ENCODE measurements at places on chromosomes 13 and 19.

DNA sequence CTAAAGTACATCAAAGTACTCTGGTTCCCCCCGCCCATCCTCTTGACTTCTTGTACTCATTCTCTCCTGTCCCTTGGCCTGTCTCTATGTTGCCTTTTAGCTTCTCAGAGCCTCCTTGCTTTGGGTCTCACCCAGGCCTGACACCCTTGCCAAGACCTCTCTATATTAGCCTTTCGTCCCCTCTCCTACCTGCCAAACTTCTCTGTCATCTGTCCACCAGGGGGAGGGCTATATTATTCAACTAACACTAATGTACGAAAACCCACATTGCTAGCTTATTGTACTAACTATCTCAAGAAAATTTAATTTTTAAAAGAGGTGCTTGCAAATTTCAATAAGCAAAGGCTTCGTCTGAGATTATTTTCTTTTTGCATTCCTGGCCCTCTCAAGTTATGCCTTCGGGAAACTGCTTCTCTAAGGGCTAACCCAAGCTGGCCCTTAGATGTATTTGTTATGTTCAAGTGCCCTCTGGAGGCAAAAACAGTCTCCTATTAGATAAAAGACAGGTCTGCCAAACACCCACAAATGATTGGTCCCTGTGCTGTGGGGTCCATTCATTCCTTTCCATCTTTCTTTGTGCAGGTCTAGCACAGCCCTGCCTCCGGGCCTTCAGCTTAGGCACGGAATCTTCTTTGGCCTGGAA is 6.3 kb upstream of the MRPS31 start:
- DNase-seq, result no peak

DNA sequence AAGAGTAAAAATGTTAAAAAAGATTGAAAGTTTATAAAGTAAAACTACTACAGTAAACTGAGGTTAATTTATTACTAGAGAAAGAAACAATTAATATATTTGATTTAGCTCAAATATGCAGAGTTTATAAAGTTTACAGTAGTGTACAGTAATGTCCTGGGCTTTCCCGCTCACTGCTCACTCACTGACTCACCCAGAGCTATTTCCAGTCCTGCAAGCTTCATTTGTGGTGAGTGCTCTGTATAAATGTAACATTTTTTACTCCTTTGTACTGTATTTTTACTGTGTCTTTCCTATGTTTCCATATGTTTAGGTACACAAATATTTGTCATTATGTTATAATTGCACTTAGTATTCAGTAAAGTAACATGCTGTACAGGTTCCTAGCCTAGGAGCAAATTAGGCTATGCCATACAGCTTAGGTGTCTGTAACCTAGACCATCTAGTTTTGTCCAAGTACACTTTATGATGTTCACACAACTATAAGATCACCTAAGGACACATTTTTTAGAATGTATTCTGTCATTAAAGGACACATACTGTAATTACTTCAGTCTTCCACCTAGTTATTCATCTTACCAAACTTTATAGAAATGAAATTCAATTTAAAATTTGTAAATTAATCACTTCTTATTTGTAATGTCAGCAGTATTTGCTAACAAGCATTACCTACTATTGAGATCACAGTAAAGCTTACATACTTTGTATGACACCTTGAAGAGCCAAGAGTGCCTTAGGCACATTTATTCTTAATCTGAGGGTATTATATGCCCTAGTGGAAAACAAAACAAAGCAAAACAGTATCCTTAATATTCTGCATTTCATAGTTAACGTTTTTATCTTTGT is 683.4 kb downstream of the PCDH9 start:
- no peak for DNase-seq

DNA sequence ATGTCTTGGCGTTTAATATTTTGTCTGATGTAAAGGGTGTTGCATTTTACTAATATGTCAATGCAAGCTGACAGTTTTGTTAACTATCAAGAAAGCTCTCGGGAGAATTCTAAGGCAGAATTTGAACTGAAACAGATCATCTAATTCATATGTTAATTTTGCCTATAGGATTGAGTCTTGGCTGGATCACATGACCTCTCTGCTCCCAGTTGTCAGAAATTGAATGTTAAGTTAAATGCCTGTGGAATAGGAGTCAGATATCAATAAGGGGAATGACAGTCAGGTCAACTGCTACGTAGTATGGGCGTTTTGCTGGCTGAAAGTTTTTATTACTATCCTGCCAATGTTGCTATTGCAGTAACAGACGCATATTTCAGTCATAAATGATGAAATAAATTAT is 358.5 kb downstream of the MYO16 start:
- DNase-seq, result no peak

- no peak for DNase-seq
These were observed 4.5 kb downstream of the MAP2K7 start for GRCh38 chr19:7908078-7908699.

- no peak for DNase-seq
These were observed 4.2 kb downstream of the ADPRHL1 start for GRCh38 chr13:113448885-113449692.

- no peak for DNase-seq
These were observed 6.9 kb downstream of the PNKP start for GRCh38 chr19:49860336-49861102.
